Right renal cortex interstitium (tissue), 3 donors: ENCODE measurements at places on chromosomes 3 and 15. TPM values are rescaled to one million over a fixed set of nuclear protein-coding genes. Genes with fewer than 3 reads are reported as not detected.

KLHL6 gene
- polyA plus RNA-seq = 1.2 TPM

GRCh38 chr3:157127831-157128767, 31.8 kb downstream of the CCNL1 start:
- DNase-seq = no peak

ZMYND10 gene
- 3.4 TPM for polyA plus RNA-seq

- DNase-seq = no peak
These were observed 42.0 kb upstream of the MEIS2 start for GRCh38 chr15:37142371-37142770.

RFT1 gene
- 27.6 TPM for polyA plus RNA-seq

PP2D1 gene
- polyA plus RNA-seq = 0.49 TPM

CFAP91 gene
- polyA plus RNA-seq = 18.8 TPM

ENTPD3 gene
- 1.8 TPM for polyA plus RNA-seq

- no peak for DNase-seq
These were observed 167.6 kb downstream of the EPHA3 start for GRCh38 chr3:89275001-89275400.

DNA sequence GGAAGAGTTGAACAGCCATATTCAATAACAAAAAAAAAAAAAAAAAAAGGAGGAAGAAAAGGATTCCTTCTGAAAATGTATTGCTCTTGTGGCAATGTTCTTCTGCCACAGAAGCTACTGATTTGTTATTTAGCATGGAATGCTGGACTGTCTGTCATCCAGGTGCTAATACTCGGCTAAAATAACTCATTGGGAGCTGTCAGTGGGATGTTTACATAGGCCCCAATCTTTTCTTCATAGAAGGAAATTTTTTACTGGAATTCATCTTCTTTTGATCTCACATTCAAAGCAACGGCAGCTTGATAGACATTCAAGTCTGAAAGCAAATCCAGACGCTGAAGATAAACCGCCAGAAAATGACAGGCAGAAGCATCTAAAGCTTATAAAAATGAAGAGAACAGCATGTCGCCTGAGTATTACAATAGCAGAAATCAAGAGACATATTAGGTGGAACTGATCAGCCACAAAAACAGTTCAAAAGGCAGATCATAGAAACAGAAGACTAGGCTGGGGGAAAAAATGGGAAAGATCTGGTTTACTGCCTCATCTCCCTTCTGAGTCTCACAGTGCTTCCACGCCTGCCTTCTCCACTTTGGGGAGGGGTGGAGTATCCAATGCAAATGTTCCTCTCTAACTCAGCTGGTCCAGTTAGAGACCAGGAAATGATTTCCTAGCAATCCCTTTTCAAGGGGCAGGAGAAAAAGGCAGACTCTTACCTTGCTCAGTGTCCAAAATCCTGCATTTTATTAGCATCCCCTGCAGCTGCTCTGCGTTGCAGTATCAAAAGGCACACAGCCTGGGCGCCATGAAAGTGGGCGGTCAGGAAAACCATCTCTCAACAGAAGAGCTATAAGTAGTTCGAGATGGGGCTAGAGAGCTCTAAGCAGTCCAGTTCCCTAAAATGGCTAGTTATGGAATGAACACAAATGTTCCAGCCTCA, 451.9 kb downstream of the FOXP1 start:
- no peak for DNase-seq

GRCh38 chr3:118682921-118683320, 351.7 kb downstream of the IGSF11 start:
- peak; percentile 49 for DNase-seq

DNA sequence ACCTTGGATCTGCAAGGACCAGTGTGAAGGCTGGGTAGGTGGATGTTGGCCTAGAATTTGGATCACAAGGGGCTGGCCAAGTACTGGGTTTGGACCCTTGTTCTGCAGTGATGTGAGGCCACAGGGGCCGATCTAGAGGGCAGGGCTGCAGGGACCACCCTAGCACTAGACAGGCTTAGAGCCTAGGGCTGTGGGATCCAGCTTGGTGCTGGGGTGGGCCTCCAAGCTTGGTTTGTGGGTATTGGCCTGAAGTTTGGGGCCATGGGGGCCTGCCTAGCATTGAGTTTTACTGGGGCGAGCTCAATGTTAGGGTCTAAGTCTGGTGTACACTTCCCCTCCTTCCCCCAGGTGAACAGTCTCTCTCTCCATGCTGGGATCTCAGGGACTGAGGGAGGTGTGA, 36.5 kb downstream of the UBE3A start:
- no peak for DNase-seq

DNA sequence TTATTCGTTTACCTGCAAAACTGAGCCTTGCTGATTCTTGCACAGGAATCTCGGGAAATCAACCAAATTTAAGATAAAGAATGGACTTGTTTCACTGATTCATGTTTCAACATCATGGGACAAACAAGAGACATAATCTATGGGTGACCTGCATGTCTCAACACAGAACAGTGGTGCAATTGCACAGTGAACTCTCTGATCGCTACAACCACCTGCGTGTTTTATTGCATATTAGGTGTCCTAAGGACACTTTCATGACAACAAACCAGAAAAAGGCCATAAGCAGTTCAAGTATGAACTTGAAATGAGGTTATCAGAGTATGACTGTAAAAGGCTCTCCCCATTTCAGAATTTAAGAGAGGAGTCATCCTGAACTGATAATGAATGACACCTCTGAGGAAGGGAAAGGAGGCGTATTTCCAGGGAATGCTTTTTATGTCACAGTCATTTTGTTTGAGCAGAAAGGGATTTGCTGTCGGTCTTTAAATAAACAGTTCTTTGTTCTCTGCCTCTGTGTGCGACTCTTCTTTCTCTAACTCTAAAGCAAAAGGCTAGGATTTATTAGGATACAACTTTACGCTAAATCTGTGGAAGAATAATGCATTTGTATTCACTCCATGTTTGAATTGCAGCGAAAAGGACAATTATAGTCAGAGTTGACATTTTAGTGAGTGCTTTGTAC, 167.2 kb downstream of the RBMS3 start:
- no peak for DNase-seq

CPNE9 gene
- polyA plus RNA-seq = 0.07 TPM

DNA sequence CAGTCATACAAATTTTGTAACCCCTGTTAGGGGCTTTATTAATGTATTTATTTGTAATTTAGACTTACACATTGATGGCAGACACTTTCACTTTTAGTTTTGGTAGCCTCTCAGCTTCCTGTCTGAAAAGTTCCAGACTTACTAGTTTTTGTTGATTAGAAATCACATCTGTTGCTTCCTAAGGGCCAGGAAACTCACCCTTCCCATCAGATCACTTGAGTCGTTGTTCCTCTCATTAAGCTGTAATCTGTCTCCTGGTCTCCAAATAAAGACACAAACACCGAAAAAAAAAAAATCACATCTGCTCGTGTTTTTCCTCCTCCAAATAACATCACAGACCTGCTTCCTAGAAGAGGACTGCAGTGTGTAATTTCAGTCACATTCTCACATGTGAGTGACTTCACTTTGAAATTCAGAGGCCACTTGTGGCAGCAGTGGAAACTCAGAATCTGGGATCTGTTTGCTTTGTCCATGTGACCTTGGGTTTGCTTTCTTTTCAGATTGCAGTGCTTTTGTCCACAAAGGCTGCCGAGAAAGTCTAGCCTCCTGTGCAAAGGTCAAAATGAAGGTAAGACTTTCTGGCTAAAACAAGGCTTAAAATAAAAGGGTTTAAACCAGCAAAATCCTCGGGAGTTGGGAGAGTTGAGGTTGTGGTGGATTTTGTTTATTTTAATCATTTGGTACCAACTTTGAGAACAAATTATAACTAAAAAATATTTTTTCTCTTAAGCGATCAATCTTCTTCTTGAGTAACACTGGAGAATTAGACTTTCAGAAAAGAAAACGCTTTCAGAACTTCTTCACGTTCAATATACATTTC, 87.0 kb downstream of the KLHL25 start:
- DNase-seq = no peak

SLC28A1 gene
- polyA plus RNA-seq = 7.4 TPM

DNA sequence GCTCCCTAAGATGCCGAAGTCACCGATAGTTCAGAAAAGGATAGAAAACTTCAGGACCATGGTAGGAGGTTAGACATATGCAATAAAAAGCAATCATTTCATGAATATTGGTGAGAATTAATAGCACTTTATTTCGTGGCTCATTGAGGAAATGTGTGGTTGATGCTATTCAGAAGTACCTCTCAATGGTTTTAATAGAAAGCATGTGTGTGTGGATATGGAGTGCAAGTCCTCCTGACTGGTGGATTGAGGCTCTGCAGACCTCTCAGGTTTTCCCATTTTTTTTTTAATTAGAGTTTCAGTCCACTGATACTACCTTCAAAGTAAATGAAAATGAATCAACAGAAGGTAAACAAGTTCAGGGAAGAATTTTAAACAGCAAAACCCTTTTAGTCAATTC, 384.3 kb upstream of the RARB start:
- DNase-seq = no peak

DNA sequence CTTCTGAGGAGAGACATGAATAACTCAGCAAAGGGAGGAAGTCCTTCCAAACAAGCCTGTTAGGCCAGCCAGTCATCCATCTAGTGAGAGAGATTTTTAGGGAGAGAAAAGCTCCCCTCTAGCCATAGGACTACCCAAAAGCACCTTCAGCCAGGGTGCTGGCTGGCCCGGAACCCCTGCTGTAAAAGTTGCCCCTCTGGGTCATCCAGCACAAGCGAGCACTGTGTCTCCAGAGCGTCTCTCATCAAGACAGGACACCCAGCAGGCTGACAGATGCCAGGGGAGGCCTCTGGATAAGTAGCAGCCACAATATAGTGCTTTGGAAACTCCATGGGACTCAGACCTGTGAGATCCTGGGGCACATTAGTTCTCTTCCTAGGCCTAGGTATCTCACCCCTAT, 24.5 kb downstream of the ANXA2 start:
- no peak for DNase-seq

DNA sequence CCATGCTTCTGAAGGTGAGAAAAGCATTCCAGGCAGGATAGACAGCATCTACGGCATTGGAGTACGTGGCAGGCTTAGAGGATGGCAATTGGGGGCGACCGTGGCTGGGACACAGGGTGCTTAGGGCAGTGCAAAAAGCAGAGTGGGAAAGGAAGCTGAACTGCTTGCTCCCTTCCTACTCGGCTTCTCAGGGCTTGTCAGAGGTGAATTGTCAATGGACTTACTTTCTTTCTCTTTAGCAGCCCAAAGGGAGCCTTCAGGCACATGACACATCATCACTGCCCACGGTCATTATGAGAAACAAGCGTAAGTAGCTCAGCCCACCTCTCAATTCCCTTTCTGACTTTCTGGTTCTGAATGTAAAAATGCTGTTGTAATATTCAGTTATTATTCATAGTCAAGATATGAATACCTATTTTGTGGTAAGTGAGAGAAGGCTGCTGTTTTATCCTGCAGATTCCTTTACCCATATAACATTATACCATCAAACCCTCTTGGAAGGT, 84.3 kb downstream of the KLHL25 start:
- no peak for DNase-seq

DNA sequence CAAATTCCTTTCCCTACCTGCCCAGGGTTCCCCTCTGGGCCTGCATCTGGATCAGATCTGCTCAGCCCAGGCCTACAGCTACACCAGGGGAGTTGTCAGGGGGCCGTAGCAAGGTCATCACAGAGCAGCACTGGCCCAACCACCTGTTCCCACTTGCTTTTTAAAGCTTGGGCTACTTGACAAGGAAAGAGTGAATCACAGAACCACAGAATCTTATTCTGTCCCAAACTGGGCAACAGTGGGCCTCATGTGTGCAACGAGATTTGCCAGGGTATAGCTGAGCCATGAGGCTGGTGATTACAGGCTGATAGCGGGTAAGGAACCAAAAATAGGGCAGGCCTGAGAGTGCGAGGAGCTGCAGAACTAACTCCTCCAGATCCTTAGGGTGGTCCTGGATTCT, 66.7 kb downstream of the MYLK start:
- no peak for DNase-seq

GRCh38 chr15:66131831-66132230, 121.7 kb downstream of the MEGF11 start:
- no peak for DNase-seq

- DNase-seq = no peak
These were observed 258.8 kb downstream of the PLOD2 start for GRCh38 chr3:145902166-145902565.

IGDCC3 gene
- 6.4 TPM for polyA plus RNA-seq

IMPG2 gene
- polyA plus RNA-seq = 0.41 TPM

GRCh38 chr3:63967675-63968611, 55.4 kb downstream of the PSMD6 start:
- no peak for DNase-seq

DNA sequence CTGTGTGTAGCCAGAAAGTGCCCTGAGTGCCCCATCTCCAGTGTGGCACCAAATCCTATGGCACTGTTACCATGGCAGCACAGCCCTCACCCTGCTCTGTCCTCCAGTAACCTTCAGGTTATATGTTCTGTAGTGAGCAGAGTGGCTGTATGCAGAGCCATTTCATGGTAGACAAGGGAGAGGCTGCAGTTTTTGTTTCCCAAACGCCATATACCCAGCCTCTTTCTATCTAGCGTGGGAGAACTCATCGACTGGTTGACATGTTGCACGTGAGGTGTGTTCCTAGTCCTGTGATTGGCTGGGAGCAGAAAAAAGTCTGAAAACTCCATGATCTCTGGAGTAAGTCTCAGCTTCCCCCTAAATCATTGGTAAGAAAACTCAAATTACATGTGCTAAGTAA, 2.0 kb downstream of the SIDT1 start:
- no peak for DNase-seq

TRPM1 gene
- 0.54 TPM for polyA plus RNA-seq

GREM1 gene
- 0.20 TPM for polyA plus RNA-seq

GRCh38 chr3:13713396-13713795, 164.5 kb downstream of the FBLN2 start:
- no peak for DNase-seq

HES1 gene
- polyA plus RNA-seq = 89.9 TPM

DNA sequence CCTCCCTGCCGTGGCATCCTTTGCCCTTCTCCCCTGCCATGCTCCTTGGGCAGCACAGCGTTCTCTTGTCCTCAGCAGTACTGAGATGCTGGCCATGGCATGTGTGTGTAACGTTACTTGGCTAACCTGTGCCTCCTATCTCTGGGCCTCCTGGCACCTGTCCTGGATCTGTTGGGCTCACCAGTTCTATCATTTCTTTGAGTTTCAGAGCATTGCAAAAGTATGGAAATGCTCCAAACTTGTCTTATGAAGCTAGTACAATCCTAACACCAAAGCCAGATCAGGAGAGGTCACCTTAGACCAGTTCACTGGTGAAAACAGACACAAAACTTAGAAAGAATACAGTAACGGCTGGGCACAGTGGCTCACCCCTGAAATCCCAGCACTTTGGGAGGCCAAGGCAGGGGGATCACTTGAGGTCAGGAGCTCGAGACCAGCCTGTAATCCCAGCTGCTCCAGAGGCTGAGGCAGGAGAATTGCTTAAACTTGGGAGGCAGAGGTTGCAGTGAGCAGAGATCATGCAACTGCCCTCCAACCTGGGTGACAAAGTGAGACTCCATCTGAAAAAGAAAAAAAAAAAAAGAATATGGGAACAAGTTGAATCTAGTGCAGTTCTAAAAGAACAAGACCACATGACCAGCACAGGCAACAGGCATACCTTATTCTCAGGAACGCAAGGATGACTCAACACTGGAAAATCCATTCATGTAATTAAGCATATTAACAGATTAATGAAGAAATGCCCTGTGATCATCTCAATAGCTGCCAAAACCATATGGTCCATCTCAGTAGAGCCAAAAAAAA, 62.4 kb upstream of the TRPM1 start:
- DNase-seq = no peak
